ENCODE measurements at places on chromosomes 1 and 21. TPM values are rescaled to one million over a fixed set of nuclear protein-coding genes. Genes with fewer than 3 reads are reported as not detected.
A peak's percentile ranks its signal among the peaks of the same experiment; 100 is the strongest.

DNA sequence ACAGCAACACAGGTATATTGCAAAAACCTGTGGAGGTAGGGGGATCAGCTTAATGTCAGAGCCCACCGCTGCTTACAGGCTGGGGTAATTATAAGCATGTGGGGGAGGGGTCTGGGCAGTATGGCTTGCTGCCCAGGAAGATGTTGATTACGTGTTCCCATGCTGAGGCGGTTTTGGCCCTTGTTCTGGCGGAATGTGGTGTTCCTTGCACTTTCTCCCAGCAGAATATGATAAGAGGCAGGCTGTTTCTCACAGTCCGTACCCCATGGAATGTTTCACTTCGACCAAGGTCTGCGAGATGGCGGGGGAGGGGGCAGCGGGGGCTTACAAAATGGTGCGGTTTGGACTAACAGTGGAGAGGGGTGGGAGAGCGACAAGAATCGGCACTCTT lies 9.8 kb upstream of the HPCAL4 start:
- DNase-seq = peak; percentile 52

- peak; percentile 4 for DNase-seq
These were observed 7.7 kb downstream of the C1orf226 start for GRCh38 chr1:162389021-162389818.

GRCh38 chr1:196049407-196049806 lies 558.8 kb downstream of the KCNT2 start:
- DNase-seq = no peak

DNA sequence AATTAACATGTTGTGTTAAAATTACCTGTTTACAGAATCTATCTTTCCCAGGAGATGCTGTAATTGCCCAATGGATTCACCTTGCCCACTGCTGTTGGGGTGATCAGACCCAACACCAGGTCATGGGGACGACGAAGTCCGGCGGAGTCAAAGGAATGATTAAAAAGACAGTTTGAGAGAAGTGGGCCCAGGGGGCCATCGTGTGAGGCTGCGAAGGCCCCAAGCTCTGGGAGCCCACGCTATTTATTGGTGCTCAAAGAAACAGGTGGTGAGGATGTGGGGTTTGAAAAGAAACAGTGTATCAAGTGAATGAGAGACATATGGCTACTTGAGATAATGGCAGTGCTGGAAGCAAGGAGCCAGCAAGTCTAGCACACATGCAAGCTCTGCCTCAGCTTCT lies 16.3 kb upstream of the L1TD1 start:
- DNase-seq = no peak

GRCh38 chr1:198679535-198680173 lies 40.8 kb downstream of the PTPRC start:
- no peak for DNase-seq

DNA sequence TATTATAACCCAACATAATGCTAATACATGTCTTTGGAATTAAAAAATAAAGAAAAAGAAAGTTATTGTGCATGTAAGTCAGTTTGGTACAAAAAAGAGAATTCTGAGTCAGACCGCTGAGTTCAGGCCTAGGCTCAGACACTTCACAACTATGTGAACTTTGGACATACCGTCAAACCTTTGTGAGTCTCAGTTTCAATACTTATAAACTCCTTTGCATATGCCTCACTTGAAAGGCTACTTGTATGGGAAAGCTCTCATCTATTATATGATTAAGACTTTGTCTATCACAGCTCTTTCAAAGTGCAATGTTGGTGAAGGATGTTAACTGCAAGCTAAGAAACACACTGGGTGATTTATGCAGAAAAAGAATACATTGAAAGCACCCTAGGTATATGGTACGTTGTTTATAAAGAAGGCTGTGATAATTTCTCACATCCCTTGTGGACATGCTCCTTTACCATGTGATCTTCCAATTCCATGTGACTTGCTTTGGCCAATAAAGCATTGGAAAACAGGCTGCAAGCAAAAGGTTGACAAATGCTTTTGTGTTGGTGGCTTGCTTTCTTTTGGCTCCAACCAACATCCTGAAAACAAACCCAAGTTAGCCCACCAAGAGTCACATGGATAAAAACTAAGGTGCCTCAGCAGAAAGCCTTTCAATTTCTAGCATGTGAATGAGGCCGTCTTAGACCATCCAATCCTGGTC lies 49.6 kb downstream of the INTS7 start:
- peak; percentile 21 for DNase-seq

The TDRD10 gene
- polyA plus RNA-seq = not detected

The CELA2B gene
- polyA plus RNA-seq = not detected

The MIXL1 gene
- 2.2 TPM for polyA plus RNA-seq

The PTGER3 gene
- polyA plus RNA-seq = 1.0 TPM

Measured in hepatocyte (in vitro differentiated cells).